ENCODE measurements at places on chromosomes 3 and 15.

GRCh38 chr3:155302481-155302880 lies 9.0 kb upstream of the STRIT1 start:
- DNase-seq, result no peak

GRCh38 chr15:65766422-65767263 lies 25.4 kb downstream of the DENND4A start:
- no peak for DNase-seq

- no peak for DNase-seq
Observed at GRCh38 chr3:113963879-113964278, 16.1 kb downstream of the ZDHHC23 start.

DNA sequence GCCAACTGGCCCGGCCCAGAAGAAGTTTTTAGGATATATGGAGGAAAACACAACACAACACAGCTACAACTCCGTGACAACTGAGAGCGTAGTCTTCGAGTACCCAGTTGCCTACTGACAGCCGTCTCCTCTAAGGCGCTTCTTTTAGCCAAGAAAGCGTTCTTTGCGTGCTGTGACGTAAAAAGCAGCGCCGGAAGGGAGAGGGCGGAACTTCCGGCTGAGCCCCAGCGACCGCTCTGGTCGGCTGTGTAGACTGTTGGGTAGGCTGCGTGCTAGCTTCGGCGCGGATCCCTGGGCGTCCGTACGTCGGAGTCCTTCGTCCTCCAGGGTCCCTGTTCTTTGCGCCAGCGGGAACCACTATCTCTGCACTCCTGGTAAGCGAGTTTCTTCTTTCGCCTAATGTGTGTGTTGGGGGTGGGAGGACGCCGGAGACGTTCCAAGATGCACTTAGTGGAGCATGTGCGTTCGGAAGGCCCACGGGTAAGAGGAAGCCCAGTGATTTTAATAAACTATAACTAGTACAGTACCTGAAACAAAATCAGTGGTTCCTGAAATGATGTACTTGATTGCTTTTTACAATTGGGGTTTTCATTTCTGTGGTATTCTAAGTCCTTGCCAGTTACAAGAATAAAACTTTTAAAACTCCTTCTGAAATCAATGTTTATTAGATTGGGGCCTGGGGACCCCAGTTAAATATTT lies at the start of gene TRMT10C:
Gene TRMT10C, plus strand, starts transcription at position 239 of the 699 bp plus-strand sequence. CDS start 2,914 bp downstream, outside the sequence.
- DNase-seq, result peak; percentile 81

DNA sequence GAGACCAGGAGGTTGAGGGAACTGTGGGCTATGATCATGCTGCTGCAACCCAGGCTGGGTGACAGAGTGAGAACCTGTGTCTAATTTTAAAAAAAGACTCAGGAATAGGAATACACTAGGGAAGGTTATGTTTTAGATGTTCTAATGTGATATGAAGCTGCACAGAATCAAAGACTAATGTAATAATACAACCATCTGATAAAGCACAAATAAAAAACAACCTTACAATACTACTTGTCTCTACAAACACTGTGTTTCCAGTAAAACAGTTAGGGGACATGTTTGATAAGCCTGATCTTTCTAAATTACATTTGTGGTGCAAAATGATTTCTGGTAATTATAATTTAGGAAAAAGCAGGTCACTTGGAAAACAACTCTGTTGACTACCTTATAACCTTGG lies 56.7 kb downstream of the RBMS3 start:
- DNase-seq, result no peak

DNA sequence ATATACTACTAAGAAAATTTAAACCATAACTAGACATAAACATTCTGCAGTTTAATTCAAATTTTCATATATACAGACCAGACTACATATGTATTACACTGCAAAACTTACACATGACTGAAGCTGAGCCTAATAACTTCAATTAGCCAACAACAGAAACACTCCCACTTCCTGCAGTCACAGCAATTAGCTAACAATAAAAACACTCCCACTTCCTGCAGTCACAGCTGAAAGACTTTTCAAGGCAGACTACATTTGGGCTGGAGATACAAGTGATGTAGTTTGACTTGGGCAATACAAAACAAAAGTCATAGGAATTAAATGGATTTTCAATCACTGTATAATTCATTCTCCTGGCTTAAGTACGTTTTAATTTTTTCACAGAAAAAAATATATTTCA lies 10.3 kb downstream of the TM2D3 start:
- no peak for DNase-seq

GRCh38 chr3:151306168-151306810 lies 10.3 kb downstream of the GPR87 start:
- no peak for DNase-seq

GRCh38 chr3:38086496-38086895 lies 47.5 kb downstream of the DLEC1 start:
- no peak for DNase-seq

DNA sequence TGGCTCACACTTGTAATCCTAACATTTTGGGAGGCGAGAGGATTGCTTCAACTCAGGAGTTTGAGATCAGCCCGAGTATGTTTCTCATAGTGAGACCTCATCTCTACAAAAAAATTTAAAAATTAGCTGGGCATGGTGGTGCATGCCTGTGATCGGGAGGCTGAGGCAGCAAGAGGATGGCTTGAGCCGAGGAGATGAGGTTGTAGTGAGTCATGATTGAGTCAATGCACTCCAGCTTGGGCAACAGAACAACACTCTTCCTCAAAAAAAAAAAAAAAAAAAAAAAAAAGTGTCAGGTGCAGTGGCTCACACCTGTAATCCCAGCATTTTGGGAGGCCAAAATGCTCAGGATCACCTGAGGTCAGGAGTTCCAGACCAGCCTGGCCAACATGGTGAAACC lies 2.4 kb downstream of the RPL39L start:
- DNase-seq, result no peak

DNA sequence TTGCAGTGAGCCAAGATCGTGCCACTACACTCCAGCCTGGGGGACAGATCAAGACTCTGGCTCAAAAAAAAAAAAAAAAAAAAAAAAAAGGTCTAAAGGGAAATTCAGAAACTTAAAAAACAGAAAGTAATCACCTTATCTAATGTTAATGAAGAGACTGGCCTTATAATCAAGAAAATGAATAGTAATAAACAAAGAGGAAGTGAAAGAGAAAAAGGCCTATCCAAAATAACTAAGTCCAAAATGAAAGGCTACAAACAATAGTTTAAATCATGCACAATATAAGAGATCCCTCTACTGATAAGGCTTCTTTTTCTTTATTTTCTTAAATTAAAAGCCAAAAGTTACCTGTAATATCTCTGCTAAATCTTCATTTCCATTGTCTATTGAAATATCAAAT lies 37.1 kb upstream of the HDC start:
- DNase-seq, result no peak

DNA sequence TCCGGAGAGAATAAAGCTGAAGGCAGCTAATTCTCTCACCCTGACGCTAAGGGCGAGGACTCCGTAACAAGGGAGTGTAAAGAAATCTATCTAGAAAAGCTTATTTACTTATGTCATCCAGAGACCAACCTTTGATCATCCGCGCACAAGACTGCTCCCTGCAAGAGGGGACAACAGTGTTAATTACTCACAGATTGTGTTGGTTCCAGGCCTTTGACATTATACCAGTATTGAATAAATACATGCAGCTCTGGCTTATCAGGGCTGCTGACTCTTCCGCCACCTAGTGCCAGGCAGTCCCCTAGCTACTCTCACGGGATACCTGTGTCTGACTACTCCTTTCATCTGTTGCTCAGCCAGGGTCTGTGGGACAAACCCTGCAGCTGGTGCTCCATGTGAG lies 211.7 kb downstream of the DTWD1 start:
- DNase-seq, result no peak

DNA sequence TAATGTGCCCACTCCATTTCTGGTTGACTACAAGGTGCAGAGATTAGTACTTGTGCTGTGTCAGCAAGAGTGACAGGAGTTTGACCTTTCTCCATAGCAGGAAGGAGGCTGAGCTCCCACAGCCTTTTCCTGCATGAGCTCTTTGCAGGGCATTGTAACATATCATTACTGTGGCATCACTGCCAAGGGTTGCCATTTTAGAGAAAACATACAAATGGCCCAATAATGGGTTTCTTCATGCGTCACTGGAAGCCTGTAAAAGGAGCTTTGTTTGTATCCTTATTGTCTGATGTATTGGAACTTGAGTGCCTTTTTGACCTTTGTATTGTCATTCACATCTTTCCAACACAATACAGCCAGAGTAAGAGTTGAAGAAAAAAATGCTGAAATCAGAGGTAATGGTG lies 323.0 kb upstream of the CDIN1 start:
- DNase-seq, result no peak

GRCh38 chr3:42764561-42765295 lies 8.3 kb downstream of the CCDC13 start:
- no peak for DNase-seq

GRCh38 chr3:20604659-20605058 lies 418.7 kb upstream of the SGO1 start:
- no peak for DNase-seq

DNA sequence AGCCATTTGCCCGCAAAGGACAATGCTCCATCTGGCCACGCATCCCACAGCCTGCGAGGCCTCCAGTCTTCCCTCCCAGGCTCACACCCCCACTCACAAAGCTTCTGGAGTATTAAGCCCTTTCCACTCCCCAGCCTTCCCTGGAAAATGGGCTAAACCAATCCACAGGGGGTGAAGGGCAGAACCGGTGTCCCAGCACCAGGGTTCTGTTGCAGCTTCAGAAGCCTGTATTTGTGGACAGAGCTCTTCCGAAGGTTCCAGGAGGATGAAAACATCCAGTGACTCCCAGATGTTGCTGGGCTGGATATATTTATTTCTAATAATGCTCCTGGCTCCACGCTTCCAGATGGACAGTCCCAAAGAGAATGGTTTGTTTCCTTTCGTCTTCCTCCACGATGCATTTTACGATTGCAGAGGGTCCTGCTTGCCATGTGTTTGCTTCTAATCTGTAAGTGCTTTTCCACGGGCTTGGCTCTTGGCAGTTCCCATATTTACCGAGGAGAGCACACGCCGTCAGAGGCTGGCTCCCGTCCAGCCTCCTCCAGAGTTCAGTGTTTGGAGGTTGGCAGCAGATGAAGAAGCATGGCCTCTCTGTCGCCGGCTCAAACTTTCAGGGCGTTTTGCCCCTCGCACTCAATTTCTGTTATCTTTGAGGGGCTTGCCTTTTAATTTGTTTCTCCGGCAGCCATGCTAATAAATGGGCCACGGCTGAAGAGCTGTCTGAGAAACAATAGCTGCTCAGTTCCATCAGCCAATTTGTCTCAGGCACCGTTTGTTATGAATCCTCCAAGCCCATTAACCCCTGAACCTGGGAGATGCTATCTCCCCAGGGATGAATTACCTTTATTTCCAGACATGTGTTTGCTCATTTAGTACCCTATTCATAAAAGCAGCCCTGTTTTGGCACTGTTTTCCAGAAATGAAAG lies 367.9 kb upstream of the PROK2 start:
- DNase-seq, result peak; percentile 84

GRCh38 chr3:71035886-71036285 lies 547.6 kb downstream of the FOXP1 start:
- DNase-seq, result no peak
